D721Med (cell line): ENCODE measurements at places on chromosomes 3 and 15.

DNA sequence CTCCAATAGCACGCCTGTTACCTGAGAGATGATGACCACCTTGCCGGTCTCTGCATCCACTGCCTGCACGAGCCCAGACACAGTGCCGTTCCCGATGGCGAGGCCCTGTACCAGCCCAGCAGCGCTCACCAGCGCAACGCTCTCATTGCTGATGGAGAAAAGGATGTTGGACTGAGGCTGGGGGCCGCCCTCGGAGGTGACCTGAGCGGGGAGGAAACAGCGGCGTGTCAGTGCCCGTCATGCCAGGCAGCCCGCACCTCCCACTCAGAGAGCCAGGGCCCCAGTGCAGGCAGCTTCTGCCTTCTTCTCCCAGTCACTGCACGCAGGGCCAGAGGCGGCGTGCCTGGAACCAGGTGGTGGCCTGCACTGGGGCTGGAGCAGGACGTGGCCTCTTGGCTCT, 80.3 kb downstream of the NUP210 start:
- no peak for DNase-seq

- DNase-seq = no peak
These were observed 360.4 kb upstream of the CNTN6 start for GRCh38 chr3:732326-732928.

- no peak for DNase-seq
These were observed 49.5 kb upstream of the PDZRN3 start for GRCh38 chr3:73674280-73674679.

DNA sequence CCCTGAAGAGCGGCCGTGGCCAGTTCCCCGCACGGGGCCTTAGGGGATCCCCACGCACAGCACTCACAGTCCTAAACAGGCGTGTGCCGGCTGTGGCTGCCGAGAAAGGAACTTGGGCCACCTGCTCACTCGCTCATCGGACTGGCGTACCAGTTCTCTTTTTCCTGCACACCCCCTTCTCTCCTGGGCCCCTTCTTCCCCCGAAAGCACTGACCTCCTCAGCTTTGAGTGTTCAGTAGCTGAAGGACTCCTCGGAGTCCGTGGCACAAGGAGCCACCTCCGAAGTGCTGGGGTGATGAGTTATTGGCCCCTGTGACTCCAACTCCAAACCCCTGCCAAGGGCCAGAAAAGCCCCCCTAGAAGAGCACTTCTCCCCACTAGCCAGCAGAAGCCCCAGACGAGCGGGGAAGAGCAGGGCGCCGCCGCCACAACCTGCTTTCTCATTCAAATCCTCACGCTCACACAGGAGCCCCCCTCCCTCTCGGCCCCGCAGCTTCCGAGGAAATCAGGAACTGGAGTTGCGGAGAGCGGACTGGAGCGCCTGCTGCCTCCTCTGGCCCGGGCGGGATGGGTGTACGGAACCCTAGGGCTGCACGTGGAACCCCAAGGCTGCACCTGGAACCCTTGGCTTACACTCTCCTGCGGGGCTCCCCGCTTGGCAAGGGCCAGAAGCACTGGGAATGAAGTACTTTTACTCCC, at the start of gene PLCH1:
Gene PLCH1 (minus strand): TSS at position 446 of the 699 bp plus-strand sequence. CDS start 40,847 bp downstream, outside the sequence.
- peak; percentile 63 for DNase-seq

GRCh38 chr3:100941041-100941440, 52.2 kb downstream of the ABI3BP start:
- DNase-seq = no peak

GRCh38 chr3:185825006-185825638, at the start of gene IGF2BP2:
Gene IGF2BP2, minus strand, starts transcription at chr3:185825042. Its CDS starts 82 bp downstream, at chr3:185824960.
- DNase-seq = peak; percentile 36

DNA sequence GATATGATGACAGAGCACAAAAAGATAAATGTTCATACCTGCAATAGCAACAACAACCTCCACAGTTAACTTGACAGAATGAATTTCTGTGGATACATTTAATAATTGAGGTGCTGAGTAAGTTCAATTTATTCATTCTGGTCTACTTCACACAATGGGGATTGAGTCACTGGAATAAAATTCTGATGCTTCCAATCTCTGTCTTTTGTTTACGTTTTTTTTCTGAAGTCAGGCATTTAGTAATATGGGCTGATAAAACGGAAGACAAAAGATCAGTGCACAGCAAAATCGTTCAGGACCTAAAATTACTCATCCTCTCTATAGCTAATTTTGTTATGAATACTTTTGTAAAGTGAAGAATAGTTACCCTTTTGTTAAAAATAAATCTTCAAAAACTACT, 565.9 kb upstream of the CCDC54 start:
- DNase-seq = no peak

- DNase-seq = no peak
These were observed 461.9 kb downstream of the AGBL1 start for GRCh38 chr15:86541540-86541939.

- DNase-seq = no peak
These were observed 61.6 kb upstream of the PRR23C start for GRCh38 chr3:139106013-139106932.

GRCh38 chr3:177351757-177352158, 154.5 kb upstream of the TBL1XR1 start:
- no peak for DNase-seq

GRCh38 chr3:126696701-126697267, 7.3 kb upstream of the CHCHD6 start:
- DNase-seq = no peak

GRCh38 chr3:32969656-32970055, 18.2 kb downstream of the CCR4 start:
- DNase-seq = no peak

DNA sequence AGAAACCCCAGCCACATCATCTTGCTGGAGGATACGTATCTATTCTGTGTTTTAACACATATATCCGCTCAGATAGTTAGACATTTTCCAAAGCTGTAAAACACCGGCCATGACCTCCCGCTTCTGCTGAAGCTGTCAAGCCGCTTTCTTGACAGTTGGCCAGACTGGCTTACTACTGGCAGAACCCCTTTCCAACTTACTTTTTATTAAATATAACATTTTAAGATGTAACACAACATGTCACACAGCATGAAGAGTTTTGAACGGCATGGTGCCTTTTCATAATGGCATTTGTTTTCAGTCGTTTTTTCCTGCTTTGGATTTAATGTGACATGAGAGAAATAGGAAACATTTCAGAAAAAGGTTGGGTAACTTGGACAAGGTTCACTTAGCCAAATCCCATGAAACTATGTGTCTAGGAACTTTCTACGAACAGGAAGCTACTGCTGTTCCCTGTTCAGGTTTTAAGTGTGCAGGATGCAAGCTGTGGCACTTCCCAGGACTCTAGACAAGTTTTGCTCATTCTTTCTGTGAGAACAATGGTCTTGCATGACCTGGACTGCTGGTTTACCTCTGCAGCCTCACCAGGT, 281.4 kb downstream of the THSD4 start:
- no peak for DNase-seq

GRCh38 chr3:176767385-176767784, 429.9 kb downstream of the TBL1XR1 start:
- no peak for DNase-seq

DNA sequence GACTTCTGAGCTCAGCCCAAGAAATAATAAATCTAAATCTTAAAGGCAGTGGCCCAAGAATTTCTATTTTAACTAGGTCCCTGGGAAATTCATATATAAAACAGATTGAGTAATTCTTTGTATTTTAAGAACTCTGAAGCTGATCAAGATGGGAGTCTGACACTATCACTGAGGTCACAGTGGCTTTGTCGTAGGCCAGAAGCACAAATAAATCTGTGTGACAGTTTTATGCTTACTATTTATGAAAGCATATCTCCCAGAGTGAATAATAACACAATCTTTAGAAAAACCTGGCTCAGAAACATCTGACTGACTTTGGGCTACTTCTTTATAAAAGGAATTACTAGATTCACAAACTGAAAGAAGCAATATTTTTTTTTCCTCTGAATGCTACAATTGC, 51.9 kb downstream of the SLITRK3 start:
- no peak for DNase-seq

DNA sequence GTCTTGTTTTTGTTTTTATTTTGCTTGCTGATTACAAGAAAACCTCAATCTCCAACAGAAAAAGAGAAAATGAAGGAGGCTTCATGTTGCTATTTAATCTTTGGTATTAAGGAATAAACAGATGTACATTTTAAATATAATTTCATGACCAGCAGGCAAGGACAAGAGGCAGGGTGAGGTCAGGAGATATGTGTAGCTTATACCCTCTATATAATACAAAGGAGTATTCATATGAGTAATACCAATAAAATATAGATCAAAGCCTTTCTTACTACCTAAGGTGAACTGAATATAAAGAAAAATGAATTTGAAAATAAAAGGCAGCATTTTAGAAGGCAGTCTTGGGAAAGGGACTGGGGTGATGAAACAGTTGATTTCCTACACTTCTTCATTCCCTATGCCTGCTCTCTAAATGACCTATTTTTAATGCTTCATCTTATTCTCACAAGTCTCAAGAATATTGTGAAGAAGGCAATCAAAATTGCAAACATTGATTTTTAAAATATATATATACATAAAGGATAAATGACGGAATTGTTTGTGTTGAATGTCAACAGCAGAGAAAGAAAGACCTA, 8.6 kb upstream of the CBLB start:
- DNase-seq = no peak

DNA sequence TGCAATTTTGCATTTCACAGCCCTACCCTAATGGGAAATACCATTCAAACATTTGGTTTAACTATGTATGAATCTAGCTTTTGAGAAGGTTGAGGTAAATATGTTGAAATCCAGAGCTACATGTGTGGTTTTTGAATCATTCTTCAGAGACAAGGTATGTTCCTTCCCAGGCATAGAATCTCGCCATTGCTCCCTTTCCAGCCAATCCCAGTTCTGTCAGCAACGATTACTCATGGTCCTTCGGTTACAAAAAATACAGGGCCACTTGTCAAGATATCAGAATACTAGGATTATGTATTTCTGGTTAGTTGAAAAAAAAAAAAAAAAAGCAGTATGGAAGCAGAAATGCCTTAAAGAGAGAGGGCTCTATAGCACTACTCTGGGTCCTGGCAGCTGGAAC, 182.4 kb downstream of the RBMS3 start:
- DNase-seq = no peak

DNA sequence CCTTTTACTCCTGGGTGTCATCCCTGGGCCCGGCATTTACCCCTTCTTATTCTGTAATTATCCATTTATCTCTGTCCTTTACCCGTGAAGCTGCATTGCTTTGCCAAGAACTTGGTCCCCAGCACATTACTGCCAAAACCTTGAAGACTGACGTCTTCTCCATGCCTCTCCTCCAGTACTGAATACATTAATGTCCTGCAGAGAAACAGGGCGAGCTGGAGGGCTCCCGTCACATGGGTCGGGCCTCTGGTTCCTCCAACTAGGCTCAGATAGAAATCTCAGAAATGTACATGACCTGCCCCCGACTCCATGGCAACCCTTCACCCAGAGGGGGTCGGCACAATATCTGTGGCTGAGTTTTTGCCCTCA, 445 bp downstream of the EFCAB12 start:
- no peak for DNase-seq

DNA sequence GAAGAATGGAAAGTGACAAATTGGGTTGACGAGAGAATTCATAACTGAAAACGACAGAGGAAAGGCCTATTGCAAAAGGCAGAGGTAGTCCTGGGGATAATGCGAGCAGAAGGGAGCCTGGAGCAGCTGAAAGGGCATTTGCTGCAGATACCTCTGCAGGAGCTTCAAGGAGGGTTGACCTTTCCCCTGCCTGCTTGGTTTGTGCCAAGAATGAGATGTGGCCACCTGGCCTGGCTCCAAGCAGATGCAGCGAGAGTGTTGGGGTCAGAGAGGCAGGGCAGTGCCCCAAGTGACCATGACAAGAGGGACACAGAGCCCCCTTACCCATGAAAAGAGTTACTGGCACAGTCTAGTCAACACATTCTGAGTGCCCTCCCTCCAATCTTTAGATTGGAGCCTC, 43.5 kb downstream of the SLC41A3 start:
- no peak for DNase-seq

DNA sequence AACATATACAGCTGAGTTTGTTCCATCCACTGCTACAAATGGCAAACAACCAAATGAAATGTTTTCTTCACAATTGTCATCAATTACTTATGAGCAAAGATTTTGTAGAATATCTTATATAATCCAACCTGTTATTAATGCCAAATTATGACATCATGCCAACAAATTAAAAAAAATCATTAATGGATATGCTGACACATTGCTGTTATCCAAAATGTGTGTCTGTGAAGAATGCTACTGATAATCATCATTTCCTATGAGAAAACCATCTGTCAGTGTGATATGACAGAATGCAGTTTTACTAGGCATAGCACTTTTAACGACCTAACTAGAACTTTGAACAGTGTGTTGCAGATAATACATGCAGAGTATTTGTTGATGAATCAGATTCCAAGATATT, 556.5 kb upstream of the KCNMB2 start:
- no peak for DNase-seq

DNA sequence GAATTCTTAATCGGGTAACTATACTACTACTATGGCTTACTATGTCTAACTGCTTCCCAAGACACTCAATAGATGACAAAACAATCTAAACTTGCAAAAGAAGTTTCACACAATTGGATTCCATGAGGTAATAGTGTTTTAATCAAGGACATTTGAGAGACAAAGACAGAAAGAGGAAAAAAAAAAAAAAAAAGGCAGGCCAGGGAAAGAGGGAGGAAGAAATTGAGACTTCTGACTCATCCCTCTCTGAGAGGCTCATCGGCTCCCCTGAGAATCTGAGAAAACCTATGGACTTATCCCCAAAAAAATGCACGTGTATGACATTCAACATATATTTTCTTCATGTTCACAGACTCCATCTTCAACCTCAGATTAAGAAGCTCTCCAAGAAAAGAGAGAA, 61.0 kb downstream of the SCAPER start:
- DNase-seq = no peak

GRCh38 chr3:140505213-140505612, 172.7 kb upstream of the TRIM42 start:
- DNase-seq = no peak

GRCh38 chr15:82890338-82890994, 62.1 kb downstream of the HOMER2 start:
- DNase-seq = no peak

DNA sequence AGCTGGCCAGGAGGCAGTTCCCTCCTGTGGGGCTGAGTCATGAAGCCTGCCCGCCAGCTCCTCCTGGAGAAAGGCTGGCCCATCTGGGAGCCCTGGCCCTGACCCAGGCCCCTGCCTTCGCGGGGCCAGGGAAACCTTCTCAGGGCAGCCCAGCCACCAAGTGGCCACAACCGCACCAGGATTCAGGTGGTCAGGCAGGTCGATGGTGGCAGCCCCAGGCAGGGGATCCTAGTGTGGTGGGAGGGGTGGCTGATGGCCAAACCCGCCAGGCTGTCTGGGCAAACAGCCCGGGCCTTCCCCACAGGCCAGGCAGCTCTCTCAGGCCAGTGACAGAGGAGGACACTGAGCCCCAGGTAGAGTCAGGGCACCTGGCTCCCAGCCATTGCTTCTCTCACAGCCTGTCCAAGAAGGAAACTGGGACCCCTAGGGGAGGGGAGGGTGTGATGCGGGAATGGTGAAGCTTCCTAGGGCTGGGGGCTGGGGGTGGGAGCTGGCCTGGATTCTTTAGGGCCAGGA, 1.2 kb downstream of the TWF2 start:
- DNase-seq = no peak
